ENCODE measurements at places on chromosomes 2 and 18.

DNA sequence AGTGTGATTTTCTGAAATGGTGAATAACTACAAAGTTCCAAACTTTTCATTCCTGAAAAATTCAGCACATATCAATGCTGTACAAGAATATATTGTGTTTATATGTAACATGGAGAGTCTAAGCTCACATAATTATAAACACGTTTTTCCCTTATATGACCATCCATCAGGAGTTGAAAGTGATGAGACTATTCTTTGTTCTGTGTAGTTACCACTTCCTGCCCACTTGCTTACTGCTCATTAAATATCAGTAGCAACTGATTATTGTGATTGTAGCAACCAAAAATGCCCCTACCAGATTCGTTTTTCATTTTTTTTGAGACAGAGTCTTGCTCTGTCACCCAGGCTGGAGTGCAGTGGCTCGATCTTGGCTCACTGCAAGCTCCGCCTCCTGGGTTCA is 30.8 kb downstream of the OTX1 start:
- no peak for DNase-seq

DNA sequence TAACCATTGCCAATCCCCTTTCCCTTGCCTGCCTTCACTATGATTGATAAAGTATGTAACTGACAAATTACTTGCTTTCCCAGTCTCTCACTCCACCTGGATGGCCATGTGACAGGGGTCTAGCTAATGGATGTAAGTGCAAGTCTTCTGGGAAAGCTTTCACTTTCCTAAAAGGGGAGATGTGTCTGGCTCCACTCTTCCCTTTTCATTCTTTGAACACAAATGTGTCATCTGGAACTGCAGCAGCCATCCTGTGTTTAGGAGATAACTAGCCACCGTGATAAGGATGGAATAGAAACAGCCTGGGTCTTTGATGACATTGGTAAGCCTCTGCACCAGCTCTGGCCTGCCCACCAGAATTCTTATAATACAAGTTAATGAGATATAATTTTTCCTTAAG is 38.2 kb downstream of the SNRPD1 start:
- DNase-seq: no peak

DNA sequence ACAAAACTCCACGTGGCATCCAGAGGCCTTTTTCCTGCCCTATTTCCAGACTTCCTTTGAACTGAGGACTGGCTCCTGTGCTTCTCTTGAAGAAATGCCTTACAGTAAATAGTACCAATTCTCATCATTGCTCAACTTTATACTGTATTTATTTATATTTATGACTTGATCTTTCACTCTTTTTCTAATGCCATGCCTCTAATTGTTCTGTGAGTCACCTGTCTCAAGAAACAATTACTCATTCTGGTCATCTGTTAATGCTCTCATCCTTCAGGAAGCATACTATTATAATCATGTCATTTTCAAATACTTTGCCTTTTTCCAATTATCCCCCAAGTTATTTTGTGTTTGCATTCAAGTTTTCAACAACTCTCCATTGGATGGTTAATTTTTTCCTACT is 85.9 kb downstream of the DCDC2C start:
- no peak for DNase-seq

DNA sequence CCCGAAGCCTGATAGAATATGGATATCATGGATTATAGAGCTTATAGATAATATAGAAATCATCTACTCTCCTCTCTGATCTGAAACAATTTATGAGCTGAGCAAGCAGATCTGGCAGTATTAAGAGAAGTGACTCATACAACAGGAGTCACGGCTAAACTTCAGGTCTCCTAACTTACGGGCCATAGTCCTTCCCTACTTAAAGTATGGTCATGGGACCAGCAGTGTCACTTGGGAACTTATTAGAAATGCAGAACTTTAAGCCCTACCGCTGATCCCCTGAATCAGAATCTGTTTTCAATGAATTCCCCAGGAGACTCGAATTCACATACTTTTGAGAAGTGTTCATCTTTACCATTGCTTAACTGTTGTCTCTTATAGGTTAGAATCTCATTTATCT is 195.7 kb upstream of the FANCL start:
- DNase-seq: no peak

GRCh38 chr18:60111525-60111924 is 211.7 kb downstream of the PMAIP1 start:
- DNase-seq: no peak

- no peak for DNase-seq
These were observed 29.2 kb upstream of the DSEL start for GRCh38 chr18:67545681-67546080.

- no peak for DNase-seq
These were observed 34.2 kb downstream of the ABCA12 start for GRCh38 chr2:215104226-215104625.

DNA sequence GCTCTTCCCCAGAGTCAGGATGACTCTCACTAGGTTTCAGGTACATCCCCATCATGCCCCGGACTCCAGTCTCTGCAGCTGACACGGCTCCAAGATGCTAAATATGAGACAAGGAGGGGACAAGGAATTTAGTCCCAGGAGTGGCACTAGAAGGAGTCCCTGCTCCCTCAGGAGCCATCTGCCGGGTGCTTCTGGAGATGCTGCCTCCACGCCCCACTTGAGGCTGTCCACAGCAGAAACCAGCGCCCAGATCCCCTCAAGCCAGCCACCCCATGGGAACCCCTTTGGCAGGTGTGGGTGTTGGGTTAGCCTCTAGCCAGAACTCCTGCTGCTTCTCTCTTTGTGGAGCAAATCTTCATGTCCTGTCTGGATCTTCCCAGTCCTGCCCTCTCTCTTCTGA is 40.3 kb downstream of the BCL11A start:
- DNase-seq: no peak

DNA sequence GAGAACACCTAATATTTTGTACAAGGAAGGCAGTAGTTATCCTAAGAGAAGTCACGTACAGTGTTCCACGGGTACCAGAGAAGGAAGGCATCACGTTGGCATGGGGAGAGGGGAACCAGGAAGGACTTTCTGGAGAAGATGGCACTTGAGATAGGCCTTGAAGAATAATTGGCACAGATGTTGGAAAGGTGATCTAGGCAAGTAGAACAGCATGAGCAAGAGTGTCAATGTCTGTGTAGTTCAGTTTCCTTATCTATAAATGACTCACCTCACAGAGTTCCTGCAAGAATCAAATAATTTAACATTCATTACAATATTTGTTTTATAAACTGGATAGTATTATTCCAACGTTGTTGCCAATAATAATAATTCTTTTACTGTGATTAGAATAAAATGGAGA is 48.3 kb upstream of the BZW1 start:
- DNase-seq: no peak

GRCh38 chr18:77108001-77108692 is 24.4 kb downstream of the MBP start:
- no peak for DNase-seq

- no peak for DNase-seq
These were observed 63.9 kb downstream of the NEB start for GRCh38 chr2:151670346-151670745.

- DNase-seq: no peak
These were observed 94.9 kb downstream of the SLC4A3 start for GRCh38 chr2:219722276-219722879.

- no peak for DNase-seq
These were observed 5.3 kb downstream of the CD8A start for GRCh38 chr2:86785456-86785855.

- peak; percentile 38 for DNase-seq
These were observed 39.4 kb downstream of the ACOXL start for GRCh38 chr2:110771547-110772382.

GRCh38 chr2:104027321-104027720 is 826.6 kb upstream of the POU3F3 start:
- DNase-seq: no peak

GRCh38 chr2:12008425-12009061 is 262.1 kb downstream of the LPIN1 start:
- no peak for DNase-seq

- DNase-seq: no peak
These were observed 857 bp downstream of the DYM start for GRCh38 chr18:49459404-49460171.

- peak; percentile 43 for DNase-seq
These were observed 269.4 kb upstream of the RAB6C start for GRCh38 chr2:129709956-129710598.

DNA sequence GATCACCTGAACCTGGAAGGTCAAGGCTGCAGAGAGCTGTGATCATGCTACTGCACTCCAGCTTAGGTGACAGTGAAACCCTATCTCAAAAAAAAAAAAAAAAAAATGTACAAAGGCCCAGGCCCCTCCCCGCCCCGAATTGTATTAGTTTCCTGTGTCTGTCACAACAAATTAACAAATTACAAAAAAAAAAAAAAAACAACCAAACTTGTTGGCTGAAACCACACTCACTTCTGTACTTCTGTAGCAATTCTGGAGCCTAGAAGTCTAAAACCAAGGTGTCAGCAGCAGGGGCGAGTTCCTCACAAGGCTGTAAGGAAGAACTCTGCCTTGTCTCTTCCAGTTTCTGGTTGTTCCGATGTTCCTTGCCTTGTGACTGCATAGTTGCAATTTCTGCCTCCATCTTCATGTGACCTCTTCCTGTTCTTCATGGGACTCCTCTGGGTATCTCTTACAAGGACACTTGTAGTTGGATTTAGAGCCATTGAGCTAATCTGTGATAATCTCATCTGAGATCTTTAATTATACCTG is 100.8 kb upstream of the ZSWIM2 start:
- DNase-seq: no peak

DNA sequence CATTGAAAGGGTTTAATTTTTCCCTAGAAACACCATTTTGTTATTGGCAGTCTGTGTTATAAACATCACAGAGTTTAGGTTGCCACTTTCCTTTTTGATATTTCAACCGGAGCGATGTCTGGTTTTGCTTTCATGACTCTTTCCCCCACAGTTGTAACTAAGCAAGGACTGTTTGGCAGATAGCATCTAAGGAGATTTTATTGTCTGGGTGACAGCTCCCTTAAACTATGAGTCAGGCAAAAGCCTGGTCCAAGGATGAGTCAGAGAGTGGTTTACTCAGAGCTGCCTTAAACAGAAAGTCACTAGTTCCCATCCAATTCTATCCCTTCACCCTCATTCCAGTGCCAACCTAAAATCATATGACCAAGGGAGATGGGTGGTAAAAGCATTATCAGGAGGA is 341.6 kb upstream of the VWC2L start:
- DNase-seq: no peak

GRCh38 chr2:105912081-105912480 is 167.4 kb downstream of the NCK2 start:
- DNase-seq: no peak

DNA sequence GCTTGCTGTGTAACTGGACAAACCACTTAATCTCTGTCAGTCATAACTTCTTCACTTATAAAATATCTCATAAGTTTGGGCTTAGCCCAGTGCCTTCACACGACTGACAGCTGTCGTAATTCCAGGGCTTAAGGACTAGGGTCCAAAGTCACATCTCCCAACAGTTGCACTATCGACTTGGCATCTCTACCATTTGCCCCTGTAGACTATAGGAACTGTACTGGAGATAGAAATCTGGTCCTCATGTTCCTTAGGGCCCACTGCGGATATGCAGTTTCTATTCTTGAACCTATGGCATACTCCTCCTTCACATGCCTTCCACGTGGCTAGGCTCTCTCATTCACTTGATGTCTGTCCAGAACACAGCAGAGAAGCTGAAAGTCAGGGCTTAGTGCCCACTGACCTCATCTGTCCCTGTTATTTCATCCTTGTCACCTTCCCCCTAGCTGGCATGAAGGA is 2.7 kb downstream of the ABHD1 start:
- no peak for DNase-seq

DNA sequence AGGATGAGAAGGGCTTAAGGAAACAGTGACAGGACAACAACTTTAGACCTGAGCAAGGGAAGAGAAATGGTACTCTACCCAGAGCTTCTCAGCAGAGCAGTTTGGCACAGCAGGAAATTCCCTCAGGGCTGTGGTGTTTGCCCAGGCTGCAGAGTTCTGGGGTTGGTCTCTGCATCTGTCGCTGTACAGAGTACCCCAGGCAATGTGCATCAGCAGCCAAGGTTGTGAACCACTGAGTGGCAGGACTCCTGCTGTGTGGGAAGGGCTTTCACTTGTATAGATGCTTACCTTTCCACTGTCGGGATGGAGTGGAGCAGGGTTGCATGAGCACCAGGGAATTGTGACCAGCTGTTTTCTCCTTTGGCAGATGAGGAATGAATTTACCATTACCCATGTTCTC is 21.2 kb downstream of the STAMBP start:
- no peak for DNase-seq

DNA sequence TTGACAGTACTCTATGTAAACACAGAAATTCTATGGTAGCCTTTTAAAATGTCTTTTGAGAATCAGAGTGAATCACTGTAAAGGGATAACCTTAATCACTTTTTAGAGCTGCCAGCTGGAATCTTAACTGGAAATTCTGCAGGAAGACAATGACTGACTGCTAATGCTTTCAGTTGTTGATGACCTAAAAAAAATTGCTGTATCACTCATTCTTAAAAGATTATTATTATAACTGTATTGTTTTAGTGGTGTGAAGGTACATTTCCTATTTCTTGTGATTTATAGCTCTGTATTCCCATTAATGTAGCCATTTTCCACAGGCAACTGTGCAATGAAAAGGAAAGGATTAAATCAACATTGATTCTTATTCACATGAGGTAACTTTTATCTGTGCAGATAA is 260.5 kb downstream of the CALCRL start:
- DNase-seq: no peak

DNA sequence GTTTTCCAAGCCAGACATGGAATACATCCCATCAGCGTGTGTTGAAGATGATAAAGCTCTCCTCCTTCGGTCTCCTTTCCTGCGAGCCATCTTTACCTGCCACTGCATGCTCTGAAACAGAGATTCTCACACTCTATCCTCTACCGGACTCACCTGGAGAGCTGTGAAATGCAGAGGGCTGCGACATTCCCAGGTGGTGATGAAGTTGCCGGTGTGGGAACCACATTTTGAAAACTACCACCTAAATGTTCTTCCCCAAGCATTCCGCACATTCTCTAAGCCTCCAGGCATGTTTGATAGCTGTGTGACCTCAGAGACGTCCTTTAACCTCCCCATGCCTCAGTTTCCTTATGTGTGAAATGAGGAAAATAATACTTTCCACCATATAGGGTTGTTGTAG is 226.2 kb upstream of the RAB6C start:
- no peak for DNase-seq

DNA sequence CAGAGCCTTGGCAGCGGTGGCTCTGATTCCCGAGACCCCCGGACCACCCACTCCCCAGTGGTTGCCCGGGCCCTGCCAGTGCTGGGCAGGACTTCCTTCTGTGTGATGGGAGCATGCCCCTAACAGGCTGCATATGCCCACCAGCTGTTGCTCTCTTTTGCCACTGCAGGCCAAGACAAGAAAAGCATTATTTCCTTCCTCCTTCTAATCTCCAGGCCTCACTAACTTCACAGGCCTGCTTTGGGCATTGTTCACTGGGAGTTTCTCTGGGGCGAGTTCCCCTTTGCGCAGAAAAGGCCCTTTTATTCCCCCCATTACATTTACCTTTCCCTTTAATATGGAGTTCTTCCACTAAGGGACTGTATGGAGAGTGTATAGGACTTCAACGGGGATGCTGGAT is 249.1 kb upstream of the SIX2 start:
- no peak for DNase-seq

- DNase-seq: no peak
These were observed 25.1 kb downstream of the PPIG start for GRCh38 chr2:169609264-169609663.

- DNase-seq: no peak
These were observed 37.0 kb upstream of the MEP1B start for GRCh38 chr18:32152705-32153448.

GRCh38 chr2:134491771-134492441 is 226.9 kb downstream of the TMEM163 start:
- DNase-seq: peak; percentile 98

All from NCI-H510A treated with DMSO at 0.1 percent for 48 hours (cell line).